ENCODE measurements at places on chromosomes 3 and 15.

- no peak for DNase-seq
Observed at GRCh38 chr15:81182756-81183438, 13.8 kb upstream of the IL16 start.

DNA sequence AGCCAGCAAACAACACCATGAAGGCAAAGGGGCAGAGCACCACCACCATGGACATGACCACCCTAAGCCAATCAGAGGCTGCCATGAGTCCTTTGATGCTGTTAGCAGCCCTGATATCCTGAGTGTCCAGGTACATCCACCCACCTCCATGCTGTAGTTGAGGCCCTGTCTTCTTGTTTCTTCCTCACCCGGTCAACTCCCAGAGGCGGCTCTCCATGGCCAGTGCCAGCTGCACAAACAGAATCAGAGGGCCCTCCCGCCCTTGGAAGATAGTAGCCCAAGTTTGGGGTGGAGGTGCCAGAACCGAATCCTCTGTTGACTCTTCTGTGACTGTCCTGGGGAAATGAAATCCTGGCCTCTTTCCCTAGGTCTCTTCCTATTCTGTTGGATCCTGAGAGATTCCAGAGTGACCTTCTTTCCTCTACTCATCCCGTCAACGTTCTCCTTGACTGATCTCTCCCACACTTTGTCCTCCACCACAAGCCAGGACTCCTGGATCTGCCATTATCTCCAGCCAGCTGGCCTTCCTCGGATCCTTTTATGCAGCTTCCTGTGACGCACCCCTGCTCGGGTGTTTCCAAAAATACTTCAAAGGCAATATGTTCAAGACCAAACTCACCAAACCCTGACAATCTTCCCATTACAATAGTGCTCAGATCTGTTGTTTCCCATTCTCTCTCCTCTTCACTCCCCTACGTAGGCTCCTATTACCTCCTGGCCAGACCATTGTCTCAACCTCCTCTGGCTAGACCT lies 45.4 kb upstream of the DLG1 start:
- DNase-seq: peak; percentile 50

GRCh38 chr15:87949151-87949574 lies 307.4 kb downstream of the NTRK3 start:
- DNase-seq: no peak

GRCh38 chr15:56797720-56798275 lies 64.5 kb upstream of the ZNF280D start:
- no peak for DNase-seq

DNA sequence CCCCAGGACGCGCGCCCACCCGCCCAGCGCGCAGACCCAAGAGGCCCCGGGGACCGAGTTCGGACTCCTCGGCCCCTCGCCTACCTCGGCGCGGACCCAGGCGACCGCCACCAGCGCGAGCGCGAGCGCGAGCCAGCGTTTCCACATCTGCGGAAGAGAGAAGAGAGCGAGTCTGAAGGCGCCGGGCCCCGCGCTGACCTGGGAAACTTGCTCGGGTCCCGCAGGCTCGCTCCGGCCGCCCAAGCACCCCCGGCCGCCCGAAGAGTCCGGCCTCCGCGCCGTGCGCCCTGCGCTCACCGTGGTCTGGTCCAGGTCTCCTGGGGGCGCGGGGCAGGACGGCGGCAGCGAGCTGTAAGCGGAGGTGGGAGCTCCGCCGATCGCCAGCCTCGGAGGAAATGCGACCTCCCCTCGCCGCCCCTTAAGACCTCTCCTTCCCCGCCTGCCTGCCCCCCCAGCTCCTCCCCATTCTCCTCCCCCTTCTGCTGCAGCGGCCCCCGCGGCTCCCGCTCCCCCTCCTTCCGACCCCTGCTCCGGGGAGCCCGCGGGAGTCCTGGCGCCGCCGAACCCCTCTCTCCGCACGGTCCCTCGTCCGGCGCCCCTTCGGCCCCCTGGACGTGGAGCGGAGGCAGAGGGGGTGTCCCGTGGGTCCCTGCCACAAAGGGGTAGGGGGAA lies at the start of gene FSTL1:
Gene FSTL1, minus strand, starts transcription at position 393 of the 672 bp plus-strand sequence. Its CDS starts 246 bp downstream, at position 147.
- DNase-seq: peak; percentile 55

GRCh38 chr3:146709969-146710368 lies 104.8 kb upstream of the PLSCR5 start:
- DNase-seq: no peak

GRCh38 chr3:16171009-16171408 lies 3.5 kb upstream of the GALNT15 start:
- DNase-seq: no peak

DNA sequence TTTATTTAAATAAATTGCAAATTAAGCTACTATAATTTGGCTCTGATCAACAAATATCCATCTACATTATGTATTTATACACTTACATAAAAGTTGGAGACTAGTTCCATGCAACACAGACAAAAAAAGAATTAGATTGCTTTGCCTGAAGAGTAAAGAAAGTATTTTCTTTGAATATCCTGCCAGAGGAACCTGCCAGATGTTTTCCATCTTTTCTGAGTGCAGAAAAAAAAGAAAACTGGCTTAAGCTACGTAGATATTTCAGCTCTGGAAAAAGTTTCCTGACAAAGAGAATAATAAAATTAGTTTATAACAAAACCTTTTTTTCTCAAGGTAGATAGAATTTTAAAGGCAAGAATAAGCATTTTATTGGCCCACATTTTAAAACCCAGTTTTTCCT lies 607.5 kb upstream of the NAALADL2 start:
- no peak for DNase-seq

- no peak for DNase-seq
Observed at GRCh38 chr3:30502051-30502741, 104.2 kb upstream of the TGFBR2 start.

All from HT1080 (cell line).